ENCODE measurements at places on chromosomes 4 and X.

GRCh38 chrX:69076088-69076487, 89.2 kb downstream of the PJA1 start:
- no peak for DNase-seq

GRCh38 chrX:31550158-31550557, 478.3 kb upstream of the FTHL17 start:
- no peak for DNase-seq

- DNase-seq, result no peak
Observed at GRCh38 chr4:38371391-38371851, 292.6 kb upstream of the KLF3 start.

GRCh38 chr4:31114816-31115215, 394.6 kb downstream of the PCDH7 start:
- no peak for DNase-seq

GRCh38 chr4:76879731-76880364, 18.1 kb downstream of the SOWAHB start:
- no peak for DNase-seq

- no peak for DNase-seq
Observed at GRCh38 chrX:93229036-93229435, 444.3 kb downstream of the NAP1L3 start.

- no peak for DNase-seq
Observed at GRCh38 chrX:154380153-154380552, 1.1 kb downstream of the EMD start.

- DNase-seq, result no peak
Observed at GRCh38 chrX:48976086-48976485, 4.4 kb upstream of the KCND1 start.

GRCh38 chr4:101322743-101323142, 24.6 kb downstream of the PPP3CA start:
- DNase-seq, result no peak

DNA sequence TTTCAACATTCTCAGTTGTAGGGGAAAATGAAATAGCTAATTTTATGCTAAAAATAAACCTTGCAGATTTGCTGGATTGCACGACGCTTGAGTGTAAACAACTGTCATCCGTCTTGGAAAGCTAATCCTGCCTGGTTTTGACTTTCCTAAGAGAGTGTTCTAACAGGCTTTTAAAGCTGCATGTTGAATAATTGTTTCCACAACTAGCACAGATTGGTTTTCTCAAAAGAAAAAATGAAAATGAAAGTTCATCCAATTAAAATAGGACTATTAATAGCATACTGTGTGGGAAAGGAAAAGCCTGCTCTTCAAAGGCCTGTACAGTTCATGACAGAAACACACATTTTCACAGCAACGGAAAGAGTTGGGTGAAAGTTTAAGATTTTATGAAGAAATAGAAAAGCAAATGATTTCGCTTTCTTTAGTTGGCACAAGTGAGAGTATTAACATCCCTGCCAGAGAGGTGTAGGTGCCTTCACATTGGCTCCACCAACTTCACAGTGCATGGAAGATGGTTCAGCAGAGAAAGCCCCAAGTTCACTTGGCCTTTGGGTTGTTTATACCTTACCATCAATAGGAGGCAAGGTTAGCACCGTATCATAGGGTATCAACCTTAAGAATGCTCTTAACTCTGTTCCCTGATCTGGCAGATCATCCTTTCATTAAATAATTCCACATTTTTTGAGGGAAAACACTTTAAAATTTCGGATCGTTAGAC, 140.0 kb upstream of the GUCY1A1 start:
- DNase-seq, result no peak

DNA sequence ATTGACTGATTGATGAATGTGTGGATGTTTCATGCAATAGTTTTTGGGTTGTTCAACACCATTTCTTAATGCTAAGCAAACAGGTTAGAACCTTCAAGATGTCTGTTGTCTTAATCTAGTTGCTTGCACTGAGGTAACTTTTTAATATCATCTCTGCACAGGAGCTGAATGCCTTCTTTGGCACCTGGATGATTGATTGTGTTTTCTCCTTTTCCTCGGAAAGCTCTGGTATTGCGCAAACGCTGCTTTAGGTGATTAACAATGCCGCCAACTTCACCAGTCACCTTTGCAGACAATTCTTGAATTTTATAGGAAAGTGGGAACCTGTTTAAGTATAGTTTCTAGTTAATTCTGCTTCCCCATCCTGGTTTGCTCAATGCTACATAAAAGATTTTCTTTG, 48.2 kb downstream of the RTL9 start:
- DNase-seq, result no peak

GRCh38 chr4:86302251-86302650, 57.6 kb downstream of the MAPK10 start:
- no peak for DNase-seq

DNA sequence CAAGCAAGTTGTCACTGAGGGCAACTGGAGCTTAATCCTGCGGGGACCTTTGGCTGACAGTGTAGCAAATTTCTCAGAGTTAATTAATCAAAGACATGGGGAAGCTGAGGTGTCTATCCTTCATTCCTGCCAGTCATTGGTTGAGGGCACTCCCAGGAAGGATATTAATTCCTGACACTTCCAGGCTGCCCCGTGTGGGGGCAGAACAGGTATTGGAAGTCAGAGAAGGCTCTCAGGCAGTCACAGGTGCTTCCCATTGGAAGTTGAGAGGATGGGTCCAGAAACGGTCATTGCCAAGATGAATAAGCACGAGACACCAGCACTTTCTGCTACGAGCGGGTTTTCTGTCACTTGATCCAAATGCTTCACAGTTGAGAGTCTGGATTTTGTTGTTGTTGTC, 29.1 kb upstream of the CD38 start:
- DNase-seq, result no peak

- no peak for DNase-seq
Observed at GRCh38 chr4:41877020-41877796, 58.0 kb upstream of the TMEM33 start.

DNA sequence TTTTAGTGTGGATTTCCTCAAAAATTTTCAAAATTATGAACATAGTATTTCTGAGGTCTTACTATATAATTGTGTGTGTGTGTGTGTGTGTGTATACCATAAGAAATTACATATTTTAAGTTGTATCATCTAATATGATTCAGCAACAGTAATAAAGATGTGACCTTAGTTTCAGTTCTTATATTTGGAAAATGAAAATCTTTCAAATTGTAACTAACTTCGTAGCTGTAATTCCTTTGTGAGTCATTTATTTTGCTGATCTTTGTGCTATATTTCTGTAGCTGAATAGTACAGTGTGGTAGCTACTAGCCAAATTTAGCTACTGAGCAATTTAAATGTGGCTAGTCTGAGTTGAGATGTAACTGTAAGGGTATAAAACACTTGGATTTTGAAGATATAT, 116.4 kb downstream of the RAP1GDS1 start:
- DNase-seq, result no peak

- DNase-seq, result no peak
Observed at GRCh38 chr4:53885668-53886067, 178.7 kb downstream of the CHIC2 start.

DNA sequence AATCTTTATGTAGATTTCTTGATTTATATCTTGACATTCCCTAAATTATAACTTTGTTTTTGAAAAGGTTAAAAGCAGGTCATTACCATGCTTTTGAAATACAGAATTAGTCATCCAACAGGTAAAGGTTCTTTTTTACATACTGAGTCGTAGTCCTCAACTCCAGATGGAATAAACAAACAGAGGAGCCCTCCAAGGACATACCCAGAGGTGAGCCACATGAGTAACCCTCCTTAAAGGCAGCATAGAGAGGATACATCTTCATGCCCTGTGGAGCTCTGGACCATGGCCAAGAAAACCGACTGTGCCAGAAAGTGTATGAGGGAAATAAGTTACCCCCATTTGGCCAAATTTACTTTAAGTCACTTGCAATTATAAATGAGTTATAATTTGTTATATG, 95.3 kb upstream of the MCF2 start:
- DNase-seq, result no peak

DNA sequence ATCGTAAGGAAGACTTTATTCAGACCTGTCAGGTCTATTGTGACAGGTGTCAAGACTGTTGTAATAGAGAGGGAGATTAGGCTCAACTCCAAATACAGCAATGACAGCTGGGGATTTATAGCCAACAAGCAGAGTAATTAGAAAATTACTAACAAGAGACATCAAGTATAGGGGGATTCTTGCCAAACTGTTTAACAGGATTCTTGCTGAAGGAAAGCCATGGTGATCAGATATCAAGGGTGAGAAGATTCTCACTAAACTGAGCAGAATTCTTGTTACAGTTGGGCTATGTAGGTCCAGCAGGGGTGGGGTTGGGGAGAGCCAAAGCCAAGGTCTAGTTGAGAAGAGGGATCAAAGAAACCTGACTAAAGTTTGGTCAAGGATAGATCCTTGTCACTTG, 461.0 kb upstream of the GALNT7 start:
- no peak for DNase-seq

DNA sequence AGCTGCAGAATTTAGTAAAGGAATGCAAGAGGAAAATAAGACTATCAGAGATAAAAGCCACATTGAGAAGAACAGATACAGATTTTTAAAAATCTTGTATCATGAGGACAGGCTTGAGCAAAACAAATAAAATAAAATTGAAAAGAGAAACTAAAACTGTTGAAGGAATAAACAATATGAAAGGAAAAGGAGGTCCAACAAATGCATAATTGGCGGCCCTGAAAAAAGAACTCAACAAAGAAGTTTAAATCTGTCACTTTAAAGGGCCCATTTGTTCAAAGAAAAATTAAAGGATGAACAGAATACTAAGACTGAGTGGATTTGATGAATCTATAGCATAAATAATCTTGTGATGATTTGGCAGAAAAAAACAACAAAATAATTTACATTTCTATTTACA, 36.5 kb downstream of the TMPRSS11B start:
- no peak for DNase-seq

GRCh38 chr4:48195374-48195773, 61.3 kb upstream of the TXK start:
- no peak for DNase-seq

- no peak for DNase-seq
Observed at GRCh38 chr4:123653236-123653635, 256.6 kb downstream of the SPRY1 start.

GRCh38 chr4:28677808-28678207, 1817.2 kb downstream of the STIM2 start:
- DNase-seq, result no peak

DNA sequence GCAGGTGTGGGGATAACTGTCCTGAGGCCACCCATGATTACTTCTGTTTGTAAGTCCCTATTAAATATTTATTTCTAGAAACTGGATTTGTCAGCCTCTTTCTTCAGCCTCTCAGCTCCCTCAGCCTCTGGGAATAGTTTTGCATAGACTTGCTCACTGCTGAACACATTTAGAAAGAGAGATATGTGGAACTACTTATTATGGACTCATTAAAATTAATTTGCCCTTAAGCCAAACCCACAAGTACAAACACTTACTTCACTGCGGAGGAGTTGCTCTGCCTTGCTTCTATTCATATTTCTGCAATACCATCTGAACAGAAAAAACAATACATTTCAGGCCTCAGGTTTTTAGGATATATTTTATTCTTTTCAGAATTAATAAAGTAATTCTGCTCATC, 22.4 kb upstream of the TXK start:
- DNase-seq, result no peak

DNA sequence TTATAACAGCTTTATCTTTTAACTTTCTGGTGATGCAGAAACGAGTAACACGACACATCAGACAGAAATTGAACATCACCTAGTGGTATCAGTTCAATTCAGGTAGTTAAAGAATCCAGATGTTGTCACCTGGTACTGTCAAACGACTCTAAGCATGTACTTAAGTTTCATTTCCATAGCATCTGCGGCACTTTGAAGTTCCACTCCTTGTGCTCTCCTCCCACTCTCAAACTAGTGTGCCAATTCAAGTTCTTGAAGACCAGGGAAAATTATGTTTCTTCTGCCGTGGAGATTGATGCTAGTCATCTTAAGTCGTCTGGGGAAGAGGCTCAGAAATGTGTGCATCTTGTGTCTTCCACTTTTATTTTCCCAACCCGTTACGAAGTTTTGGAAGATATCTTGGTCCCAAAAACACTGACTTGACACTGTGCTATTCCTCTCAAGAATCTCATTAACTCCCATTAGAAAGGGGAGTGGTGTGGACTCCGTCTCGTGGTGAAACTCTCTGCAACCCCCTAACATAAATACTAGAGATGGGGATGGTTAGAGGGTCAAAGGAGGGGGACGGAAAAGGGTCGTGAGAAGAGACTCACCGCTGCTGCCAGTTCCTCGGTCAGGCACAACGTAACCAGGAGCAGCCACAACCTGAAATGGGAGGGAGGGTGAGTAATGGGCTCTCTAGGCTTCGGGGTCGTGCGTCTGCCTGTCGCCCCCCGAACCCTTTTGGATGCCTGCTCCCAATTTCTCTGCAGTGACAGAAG, 693 bp downstream of the COL4A6 start:
- no peak for DNase-seq

DNA sequence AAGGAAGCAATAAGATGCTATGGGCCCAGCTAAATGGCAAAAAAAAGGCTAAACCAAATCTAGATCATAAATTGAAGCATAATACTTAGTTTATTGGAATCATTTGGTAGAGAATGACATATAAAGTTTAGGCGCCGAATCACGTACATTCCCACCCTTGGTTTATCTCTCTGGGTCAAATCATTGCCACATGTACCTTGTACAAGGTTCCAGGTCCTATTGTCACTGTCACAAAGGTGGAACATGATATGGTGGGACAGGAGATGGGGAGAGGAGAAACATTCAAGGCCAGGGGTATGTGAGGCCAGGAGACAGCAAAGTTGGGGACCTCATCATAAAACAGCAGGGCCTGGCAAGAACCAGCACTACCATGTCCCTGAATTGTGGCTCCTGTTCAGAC, 13.4 kb downstream of the MAML3 start:
- DNase-seq, result no peak

GRCh38 chr4:84826681-84827080, 139.8 kb downstream of the WDFY3 start:
- DNase-seq, result no peak

- no peak for DNase-seq
Observed at GRCh38 chr4:6271701-6272465, 2.2 kb downstream of the WFS1 start.

GRCh38 chr4:164012396-164013027, 518.0 kb downstream of the TMA16 start:
- no peak for DNase-seq

DNA sequence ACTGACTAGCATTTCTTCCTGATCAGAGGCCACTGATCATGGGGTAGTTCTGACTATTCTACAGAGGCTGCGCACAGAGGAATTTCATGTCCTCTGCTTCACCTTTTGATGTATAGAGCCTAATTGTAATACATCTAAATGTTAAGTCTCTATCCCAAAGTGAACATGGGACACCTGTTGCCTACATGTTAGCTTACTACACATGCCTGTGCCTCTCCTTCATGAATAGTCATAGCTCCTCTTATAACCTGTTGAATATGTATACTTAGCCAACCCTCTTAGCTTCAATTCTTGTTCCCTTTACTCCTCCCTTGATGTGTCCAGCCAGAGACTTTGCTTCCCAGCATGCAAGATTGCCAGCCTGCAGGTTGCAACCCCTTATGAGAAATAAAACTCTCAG, 9.6 kb upstream of the THOC2 start:
- no peak for DNase-seq
